Ovary (tissue), 10 donors: ENCODE measurements at places on chromosomes 11 and 22. TPM values are rescaled to one million over a fixed set of nuclear protein-coding genes. Genes with fewer than 3 reads are reported as not detected.

DNA sequence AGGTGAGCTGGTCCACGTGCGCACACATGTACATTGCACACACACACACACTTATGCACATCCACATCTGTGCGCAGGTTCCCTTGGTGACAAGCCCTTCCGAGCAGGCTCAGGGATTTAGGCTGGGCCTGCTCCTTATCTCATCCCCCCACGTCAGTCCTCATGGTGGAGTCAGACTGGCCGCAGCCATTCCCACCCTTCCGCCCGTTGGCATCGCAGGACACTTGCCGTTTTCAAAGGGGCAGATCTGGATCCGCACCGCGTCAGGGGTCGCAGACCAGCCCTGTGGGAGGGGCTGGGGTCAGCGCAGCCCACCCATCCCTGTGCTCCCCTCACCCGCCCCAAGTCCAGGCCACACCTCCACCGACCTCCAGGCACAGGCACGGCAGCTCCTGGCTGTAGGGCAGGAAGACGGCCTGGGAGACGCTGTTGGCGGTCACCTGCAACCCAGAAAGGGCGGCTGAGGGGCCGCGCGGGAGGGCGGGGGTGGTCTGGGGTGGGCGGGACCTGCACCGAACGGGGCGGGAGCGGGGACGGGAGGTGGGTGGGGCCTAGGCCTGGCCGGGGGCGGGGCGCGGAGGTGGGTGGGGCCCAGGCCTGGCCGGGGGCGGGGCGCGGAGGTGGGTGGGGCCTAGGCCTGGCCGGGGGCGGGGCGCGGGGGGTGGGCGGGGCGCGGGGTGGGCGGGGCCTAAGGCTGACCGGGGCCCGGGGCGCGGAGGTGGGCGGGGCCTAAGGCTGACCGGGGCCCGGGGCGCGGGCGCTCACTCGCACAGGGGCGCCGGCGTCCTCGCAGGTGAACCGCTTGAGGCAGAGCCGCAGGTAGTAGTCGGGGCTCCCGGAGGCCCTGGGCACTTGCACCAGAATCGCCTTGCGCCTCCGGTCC lies 13.3 kb downstream of the IL17REL start:
- peak; percentile 28 for DNase-seq

- no peak for DNase-seq
Observed at GRCh38 chr22:22815397-22816170, 72.0 kb upstream of the IGLL5 start.

OR51B4 gene
- not detected for total RNA-seq

- DNase-seq = no peak
Observed at GRCh38 chr11:16194566-16194965, 161.8 kb downstream of the SOX6 start.

DNA sequence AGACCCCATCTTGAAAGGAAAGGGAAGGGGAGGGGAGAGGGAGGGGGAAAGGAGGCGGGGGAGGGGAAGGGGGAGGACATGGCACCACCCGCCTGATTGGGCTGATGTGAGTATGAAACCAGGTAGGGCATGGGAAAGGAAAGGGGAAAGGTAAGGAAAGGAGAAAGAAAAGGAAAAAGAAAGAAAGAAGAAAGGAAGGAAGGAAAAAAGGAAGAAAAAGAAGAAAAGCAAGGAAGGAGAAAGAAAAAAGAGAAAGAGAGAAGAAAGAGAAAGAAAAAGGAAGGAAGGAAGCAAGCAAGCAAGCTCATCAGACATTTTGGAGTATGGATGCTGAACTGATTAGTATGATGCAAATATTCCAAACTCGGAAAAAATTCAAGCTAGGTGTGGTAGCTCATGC lies 36.0 kb upstream of the TFIP11 start:
- DNase-seq = no peak

DNA sequence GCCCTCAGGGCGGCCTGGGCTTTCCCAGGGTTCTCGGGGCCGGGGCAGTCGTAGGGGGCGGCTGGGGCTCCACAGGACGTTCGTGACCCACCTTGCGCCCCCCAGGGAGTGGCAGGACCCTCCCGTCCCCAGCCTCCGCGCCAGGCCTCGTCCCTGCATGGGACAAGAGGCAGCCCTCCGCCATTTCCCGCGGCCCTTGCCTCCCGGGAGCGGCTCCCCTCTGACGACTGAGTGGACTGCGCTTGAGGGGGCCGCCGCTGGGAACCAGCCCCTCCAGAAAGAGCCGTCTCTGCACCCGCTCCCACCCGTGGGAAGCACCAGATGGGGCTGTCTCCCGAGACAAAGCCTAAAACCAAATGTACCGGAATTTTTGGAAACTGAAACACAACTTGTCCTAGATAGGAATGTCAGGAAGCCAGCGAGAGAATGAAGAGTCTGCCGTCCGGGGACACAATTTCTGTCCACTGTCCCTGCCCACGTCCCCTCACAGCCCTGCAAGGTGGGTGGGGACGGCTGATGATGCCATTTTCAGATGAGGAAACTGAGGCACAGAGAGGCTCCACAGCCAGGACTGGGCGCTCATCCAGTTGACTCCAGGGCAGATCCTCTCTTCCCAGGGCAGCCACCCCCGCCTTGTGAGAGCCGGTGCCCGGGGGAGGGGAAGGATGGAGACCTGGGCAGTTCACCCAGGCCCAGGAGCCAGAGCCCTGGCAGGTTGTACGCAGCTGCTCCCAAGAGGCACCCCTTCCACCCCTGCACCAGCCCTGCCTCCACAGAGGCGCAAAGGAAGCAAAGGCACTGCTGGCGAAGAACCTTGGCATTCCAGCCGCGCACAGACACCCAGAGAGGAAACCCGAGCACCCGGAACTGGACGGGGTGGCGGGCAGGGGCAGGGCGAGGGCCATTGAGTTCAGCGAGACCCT lies 18.1 kb upstream of the PICK1 start:
- no peak for DNase-seq

DNA sequence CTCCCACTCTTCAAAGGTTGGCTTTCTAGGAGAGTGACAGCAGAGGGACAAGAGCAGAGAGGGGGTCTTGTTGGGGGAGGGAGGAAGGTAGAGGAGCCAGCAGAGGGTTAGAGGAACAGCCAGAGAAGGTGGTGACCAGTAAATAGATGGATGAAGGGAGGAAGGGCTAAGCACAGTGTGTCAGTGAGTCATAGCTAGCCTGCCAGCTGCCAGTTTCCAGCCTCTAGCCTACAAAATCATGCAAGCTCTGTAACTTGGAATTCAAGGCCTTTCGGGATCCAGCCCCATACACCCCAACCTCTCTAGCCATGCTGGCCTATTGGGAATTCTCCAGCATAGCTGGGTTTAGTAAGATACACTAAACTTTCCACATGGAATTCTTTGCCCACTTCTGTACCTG lies 147.4 kb upstream of the TEAD1 start:
- DNase-seq = no peak

BRSK2 gene
- 1.2 TPM for total RNA-seq

DNA sequence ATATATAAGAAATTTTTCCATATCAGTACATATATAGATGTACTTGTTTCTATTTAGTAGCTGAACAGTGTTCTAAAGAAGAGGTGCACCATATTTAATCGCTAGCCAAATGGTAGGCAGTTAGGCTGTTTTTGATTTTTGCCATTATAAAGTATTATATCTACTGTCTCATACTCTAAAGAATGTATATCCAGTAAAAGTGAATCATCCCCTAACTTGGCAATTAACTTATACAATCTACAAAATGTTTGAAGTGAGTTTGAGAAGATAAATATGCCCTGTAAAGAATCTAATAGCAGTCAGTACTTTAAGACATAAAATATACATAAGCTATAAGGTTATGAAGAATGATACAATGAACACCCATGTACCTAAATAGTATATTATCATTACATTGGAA lies 291.5 kb downstream of the SWAP70 start:
- no peak for DNase-seq

GRCh38 chr22:44442186-44442815 lies 55.7 kb downstream of the RTL6 start:
- DNase-seq = no peak

GRCh38 chr22:20494978-20495860 lies at the start of gene KLHL22:
Gene KLHL22, minus strand, starts transcription at chr22:20495795. Its CDS starts 6,584 bp downstream, at chr22:20489211.
- no peak for DNase-seq

- DNase-seq = no peak
Observed at GRCh38 chr11:120079750-120080610, 57.9 kb downstream of the TRIM29 start.

DNA sequence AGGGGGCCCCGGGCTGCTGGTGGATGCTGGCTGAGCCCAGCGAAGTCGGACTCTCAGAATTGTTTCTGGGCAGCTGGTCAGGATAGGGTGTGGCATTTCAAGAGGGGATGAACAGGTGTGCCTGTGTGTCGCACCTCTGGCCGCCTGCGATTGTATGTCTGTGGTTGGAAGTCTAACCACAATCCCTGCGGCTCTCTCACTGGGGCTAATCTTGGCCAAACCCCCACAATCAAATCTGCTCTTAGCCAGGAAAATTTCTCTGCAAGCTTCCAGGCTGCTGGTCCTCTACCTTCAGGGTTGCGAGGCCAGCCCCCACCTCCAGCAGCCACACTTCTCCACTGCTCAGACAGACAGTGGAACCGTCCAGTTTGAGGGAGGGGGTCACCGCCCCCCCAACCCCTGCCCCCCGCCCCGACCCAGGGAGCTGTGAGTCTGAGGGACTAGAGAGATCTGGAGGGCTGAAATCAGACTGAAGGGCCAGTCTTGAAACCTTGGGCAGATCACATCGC lies 953 bp downstream of the ATG16L2 start:
- DNase-seq = no peak

- DNase-seq = peak; percentile 87
Observed at GRCh38 chr11:77637345-77638165, at the start of gene CLNS1A. Gene CLNS1A, minus strand, starts transcription at chr11:77637794. Its CDS starts 80 bp downstream, at chr11:77637714.

CTSW gene
- total RNA-seq = 0.60 TPM

- DNase-seq = no peak
Observed at GRCh38 chr11:113546757-113547507, 71.7 kb upstream of the DRD2 start.

DNA sequence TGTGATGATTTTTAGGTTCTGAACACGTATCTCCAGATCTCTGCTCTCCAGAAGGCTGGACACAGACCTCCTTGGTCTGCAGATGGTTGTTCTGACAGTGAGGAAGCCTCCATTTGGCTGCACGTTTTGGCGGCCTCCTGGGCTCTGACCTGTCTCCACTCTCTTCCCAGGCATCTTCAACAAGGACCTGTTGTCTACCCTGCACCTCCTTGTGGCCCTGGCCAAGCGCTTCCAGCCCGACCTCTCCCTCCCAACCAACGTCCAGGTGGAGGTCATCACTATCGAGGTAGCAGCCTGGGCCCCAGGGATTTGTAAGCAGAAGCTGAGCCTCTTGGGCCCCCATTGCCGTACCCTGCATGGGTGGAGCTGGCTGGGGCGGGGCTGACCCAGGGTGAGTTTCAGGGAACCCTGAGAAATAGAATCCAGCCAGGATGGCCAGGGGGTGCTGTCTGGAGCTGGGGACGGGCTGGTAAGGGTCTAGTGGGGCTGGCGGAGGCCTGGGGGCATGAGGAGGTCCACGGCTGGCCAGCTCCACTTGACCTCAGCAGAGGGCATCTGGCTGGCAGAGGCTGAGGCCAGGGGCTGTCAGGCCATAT lies 9.8 kb downstream of the PARVG start:
- no peak for DNase-seq

LSP1 gene
- 14.0 TPM for total RNA-seq

GRCh38 chr11:64804346-64805210 lies 1.6 kb upstream of the MAP4K2 start:
- DNase-seq = peak; percentile 59

KCNJ1 gene
- not detected for total RNA-seq

DNA sequence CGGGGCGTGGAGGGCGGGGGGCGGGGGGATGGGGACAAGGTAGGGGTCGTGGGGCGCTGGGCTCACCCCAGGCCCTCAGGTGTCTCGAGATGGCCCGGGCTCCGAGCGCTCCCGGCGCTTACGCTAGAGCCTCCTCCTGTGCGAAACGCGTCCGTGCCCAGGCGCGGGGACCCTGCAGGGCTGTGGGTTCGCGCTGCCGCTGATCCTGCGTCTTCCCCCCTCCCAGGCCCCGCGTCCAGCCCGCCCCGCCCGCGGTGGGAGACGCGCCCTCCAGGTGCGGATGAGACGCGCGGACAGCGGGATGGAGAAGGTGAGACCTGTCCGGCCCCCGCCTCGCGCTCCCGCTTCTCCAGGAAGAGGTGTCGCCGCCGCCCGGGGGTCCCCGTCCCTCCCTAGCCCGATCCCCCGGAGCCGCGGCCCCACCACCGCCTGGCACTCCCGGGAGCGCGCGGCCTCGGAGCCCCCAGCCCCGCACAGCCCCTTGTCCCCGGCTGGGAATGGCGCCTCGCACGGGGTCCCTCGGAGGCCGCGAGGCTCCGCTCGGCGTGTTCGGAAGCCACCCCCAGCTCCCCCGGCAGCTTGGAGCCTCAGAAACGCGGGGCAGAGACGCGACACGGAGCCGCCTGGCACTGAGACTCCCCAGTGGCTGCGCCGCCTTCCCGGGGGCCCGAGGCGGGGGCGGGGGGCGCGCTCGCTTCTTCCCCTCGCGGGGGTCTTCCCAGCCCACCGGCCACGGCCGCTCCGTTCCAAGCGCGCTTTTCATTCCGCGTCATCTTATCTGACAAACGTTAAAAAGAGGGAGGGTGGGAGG lies 27.6 kb upstream of the TOLLIP start:
- peak; percentile 76 for DNase-seq

GRCh38 chr22:48923996-48924395 lies 903.7 kb downstream of the BRD1 start:
- no peak for DNase-seq

DNA sequence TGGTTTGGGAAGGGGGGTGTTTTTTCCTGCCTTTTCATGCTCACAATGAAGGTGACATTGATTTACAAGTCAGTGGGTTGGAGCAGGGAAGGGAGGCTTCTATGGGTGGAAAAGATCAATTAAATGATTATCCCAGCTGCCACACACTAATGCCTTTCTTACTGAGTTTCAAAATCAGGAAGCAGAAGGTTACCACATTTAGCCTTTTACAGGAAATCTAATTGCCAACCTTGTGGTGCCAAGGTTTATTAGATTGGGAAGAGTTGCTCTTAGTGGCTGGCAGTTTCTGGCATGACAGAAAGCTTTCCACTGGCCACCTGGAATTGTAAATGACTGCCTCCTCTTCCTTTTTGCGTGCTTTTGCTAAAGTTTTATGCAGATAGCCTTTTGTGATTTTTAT lies 98.7 kb downstream of the NAV2 start:
- DNase-seq = no peak

KCNE3 gene
- total RNA-seq = 16.0 TPM

- DNase-seq = no peak
Observed at GRCh38 chr11:19429108-19429760, 188.5 kb upstream of the E2F8 start.
